Activated CD8-positive, alpha-beta memory T cell treated with anti-CD3 and anti-CD28 coated beads for 1 hour (primary cell): ENCODE measurements at places on chromosomes 12 and 14.

GRCh38 chr12:123886931-123887582 lies 85.6 kb downstream of the CCDC92 start:
- no peak for DNase-seq

DNA sequence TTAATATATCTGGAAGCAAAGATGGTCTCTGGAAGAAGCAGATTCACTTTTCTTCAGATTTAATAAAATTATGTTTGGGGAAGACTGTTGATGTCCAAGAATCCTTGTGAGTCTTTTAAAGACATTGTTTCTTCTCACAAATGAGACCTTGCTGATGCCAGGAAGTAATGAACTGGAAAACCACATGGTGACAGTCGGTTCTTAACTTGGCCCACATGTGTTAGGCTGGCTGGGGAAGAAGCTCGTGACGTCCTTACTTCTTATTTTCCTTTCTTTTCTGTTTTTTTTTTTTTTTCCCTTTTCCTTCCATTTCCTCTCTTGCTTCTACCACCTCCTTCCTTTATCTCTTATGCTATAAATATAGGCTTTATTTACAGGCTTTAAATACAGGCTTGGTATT lies 950.2 kb downstream of the BCL11B start:
- DNase-seq = no peak

GRCh38 chr14:68663385-68664076 lies 129.3 kb downstream of the ZFP36L1 start:
- no peak for DNase-seq

DNA sequence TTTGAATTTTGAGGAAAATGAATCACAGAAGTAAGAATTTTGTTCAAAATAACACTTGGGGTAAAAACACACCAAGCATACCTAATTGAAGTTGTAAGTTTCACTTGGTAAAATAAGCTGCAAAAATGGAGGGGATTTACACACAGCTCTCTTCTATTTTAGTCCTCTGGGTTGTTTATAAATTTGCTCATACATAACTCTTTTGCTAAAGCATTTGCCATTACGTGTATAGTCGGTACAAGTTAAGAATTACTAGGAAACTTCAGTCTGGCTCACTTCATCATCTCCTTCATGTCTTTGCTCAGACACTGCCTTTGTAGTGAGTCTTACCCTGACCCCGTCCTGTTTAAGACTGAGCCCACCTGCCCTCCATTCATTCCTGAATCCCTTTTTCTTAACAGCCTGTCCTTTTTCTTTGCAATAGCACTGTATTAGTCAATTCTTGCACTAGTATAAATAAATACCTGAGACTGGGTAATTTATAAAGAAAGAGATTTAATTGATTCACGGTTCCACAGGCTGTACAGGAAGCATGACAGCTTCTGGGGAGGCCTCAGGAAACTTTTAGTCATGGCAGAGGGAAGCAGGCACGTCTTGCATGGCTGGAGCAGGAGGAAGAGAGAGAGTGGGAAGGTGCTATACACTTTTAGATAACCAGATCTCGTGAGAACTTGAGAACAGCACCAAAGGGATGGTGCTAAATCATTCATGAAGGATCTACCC lies 451.1 kb downstream of the PCNX1 start:
- DNase-seq = no peak

DNA sequence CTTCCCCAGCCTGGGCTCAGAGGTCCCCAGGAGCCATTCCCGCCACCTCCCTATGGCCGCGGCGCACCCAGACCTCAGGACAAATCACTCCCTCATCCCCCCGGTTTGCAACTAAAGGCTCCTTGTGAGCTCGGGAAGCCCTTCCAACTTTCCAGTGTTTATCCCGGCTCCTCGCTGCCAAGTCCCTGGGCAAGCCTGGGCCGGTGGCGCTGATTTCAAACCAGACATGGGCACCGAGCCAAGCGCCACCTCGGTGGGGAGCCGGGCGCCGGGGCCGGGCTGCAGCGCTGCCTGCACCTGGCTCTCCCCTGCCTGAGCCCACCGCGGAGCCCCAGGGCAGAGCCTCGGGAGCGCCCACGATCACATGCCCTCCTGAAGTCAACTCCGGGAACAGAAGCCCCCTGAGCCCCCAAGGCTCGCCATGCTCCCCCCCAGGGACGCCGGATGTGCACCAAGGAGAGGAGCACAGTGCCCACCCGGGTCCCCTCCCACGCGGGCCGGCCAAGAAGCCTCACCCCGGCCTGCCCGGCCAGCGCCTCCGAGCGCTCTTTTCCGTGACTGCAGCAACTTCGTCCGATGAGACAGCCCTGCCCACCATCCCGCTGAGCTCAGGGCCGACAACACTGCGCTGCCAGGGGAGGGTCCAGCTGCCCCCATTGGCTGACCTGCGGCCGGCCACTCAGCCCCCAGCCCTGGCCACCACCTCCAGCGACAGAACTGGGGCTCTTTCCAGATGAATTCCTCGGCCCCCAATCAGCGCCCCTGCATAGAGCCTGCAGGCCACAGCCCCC lies 50.0 kb downstream of the NCOR2 start:
- no peak for DNase-seq

DNA sequence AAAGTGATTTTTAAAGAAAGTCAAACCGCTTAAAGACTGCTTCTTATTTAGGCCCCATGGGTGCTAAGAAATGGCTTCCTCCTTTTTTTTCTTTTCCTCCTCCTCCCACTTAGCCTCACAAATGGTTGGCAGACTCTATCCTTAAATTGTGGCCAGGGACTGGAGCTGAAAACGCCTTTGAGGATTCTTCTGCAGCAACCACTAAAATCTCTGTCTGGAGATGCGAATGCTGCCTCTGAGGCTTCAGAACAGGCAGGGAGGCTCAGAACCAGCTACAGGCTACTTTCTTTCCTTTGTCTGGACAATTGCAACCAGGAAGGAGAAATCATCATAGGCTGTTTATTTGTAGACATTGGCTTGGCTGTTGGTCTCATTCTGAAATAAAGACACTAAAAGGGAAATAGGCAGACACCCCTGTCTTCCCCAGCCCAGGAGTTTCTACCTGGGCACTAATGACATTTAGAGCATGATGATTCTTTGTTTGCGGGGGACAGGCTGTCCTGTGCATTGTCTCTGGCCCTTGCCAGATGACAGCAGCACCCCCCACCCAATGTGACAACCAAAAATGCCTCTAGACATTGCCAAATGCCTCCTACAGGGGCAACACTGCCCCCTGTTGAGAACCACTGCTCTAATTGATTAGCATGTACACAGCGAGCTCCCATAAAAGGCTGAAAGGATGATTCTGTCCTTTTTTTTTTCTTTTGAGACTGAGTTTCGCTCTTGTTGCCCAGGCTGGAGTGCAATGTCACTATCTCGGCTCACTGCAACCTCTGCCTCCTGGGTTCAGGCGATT lies 50.3 kb downstream of the MAP1LC3B2 start:
- no peak for DNase-seq

- no peak for DNase-seq
Observed at GRCh38 chr12:61846765-61847164, 413.4 kb upstream of the USP15 start.

GRCh38 chr12:55765736-55766290 lies 22.9 kb downstream of the GDF11 start:
- no peak for DNase-seq

DNA sequence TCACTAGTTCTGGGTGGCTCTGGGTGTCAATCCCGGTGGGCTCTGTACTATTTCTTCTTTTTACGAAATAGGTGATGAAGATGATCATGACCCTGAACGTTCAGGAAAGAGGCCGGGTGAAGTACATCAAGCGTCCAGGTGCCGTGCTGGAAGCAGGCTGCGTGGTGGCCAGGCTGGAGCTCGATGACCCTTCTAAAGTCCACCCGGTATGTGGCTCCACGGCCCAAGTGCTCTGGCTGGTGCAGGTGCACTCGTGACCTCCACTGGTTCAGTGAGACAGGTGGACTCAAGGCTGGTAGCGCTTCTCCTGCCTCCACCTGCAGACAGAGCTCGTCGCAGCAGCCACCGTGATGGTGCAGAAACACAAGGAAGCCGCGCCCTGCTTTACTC lies 85.1 kb downstream of the ACACB start:
- DNase-seq = no peak

GRCh38 chr12:48770756-48771155 lies 18.1 kb downstream of the ADCY6 start:
- no peak for DNase-seq

GRCh38 chr12:90064852-90065801 lies 356.5 kb upstream of the ATP2B1 start:
- DNase-seq = no peak

- no peak for DNase-seq
Observed at GRCh38 chr12:67222302-67222701, 46.9 kb upstream of the CAND1 start.

GRCh38 chr12:45089411-45090075 lies 38.6 kb upstream of the DBX2 start:
- no peak for DNase-seq

GRCh38 chr14:42884100-42884499 lies 1277.4 kb downstream of the LRFN5 start:
- DNase-seq = no peak

DNA sequence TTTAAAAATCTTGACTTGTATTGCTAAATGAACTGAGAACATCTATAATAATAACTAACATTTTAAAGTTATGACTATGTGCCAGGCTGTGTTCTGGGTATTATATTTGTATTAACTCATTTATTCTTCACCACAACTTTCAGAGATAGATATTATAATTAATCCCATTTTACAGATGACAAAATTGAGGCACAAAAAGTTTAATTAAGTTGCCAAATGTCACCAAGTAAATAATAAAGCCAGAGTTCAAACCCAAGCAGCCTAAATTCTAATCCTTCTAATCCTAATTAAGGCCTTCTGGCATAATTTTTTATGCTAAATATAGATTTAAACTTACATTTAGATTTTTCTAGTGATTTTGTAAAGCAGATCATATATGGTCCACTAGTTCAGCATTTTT lies 17.5 kb upstream of the TUBA1A start:
- no peak for DNase-seq

- DNase-seq = no peak
Observed at GRCh38 chr12:96749999-96750398, 157.1 kb upstream of the NEDD1 start.

GRCh38 chr12:128940974-128941373 lies 87.7 kb downstream of the GLT1D1 start:
- no peak for DNase-seq

DNA sequence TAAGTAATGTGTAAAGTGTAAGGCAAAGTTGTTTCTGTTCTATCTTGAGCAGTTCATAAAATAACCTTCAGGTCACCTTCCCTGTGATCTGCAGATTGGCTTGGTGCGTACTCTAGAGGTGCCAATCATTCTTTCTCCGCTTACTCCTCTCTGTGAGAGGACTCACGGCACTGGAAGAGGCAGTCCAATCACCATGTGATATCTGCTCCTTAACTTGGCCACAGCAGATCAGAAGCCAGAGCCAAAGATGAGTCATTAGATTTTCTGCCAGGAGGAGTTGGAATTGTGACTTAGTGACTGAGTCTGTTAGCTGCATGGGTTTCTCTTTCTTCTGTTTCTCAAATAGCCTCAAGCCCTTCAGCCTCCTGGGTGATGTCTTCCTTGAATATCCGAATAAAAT lies 165.5 kb downstream of the SLC41A2 start:
- no peak for DNase-seq

- DNase-seq = no peak
Observed at GRCh38 chr14:50360851-50361250, 35.8 kb downstream of the CDKL1 start.

DNA sequence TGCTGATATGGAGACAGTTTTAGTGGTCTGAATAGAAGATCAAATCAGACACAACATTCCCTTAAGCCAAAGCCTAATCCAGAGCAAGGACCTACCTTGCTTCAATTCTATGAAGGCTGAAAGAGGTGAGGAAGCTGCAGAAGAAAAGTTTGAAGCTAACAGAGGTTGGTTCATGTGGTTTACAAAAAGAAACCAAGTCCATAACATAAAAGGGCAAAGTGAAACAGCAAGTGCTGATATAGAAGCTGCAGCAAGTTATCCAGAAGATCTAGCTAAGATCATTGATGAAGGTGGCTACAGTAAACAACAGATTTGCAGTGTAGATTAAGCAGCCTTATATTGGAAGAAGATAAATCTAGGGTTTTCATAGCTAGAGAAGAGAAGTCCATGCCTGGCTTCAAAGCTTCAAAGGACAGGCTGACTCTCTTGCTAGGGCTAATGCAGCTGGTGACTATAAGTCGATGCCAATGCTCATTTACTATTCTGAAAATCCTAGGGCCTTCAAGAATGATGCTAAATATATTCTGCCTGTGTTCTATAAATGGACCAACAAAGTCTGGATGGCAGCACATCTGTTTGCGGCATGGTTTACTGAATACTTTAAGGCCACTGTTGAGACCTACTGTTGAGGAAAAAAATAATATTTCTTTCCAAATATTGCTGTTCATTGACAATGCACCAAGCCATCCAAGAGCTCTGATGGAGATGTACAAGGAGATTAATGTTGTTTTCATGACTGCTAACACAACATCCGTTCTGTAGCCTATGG lies 361.0 kb downstream of the DPF3 start:
- no peak for DNase-seq

- no peak for DNase-seq
Observed at GRCh38 chr12:117261247-117261646, 71.0 kb upstream of the FBXO21 start.

DNA sequence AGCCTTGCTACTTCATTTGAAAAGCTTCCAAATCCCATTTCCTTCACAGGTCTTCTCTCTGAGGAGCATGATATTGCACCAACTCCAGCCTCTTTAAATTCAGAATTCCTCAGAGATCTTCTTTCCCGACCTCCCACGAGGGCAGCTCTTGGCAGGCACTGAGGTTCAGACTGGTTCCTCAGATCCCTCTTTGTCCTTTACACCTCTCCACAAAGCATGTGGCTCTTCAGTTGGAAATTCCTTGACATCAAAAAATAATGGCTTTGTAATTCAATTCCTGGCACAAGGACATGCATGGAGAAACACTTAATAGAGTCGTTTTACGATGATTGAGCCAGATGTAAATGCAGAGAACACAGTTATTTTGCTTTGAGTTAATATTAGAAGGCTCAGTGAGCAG lies 63.2 kb upstream of the TMX1 start:
- DNase-seq = no peak

DNA sequence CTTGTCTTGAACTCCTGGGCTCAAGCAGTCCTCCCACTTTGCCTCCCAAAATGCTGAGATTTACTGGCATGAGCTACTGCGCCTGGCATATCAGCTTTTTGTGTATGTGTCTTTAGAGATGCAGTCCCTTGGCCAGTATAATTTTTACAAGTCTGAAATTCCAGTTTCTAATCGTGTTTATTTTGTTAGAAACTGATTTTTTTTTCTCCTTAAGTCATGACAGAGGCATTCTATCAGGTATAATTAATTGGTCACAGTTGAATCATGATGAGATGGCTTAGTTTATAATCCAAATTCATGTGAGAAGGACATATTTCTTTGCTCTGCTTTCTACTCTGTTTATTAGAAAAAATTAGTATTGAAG lies 98.9 kb downstream of the PCNX1 start:
- no peak for DNase-seq
